GM23338 (cell line): ENCODE measurements at places on chromosomes 12 and 14. TPM values are rescaled to one million over a fixed set of nuclear protein-coding genes. Genes with fewer than 3 reads are reported as not detected.
A peak's percentile ranks its signal among the peaks of the same experiment; 100 is the strongest.

GRCh38 chr14:65639216-65639615, 226.7 kb downstream of the FUT8 start:
- DNase-seq, result no peak

GRCh38 chr14:86533834-86534233, 1003.9 kb downstream of the FLRT2 start:
- no peak for DNase-seq

- no peak for DNase-seq
Observed at GRCh38 chr14:102819176-102819628, 42.0 kb downstream of the TRAF3 start.

- no peak for DNase-seq
Observed at GRCh38 chr12:58583940-58584339, 336.4 kb downstream of the LRIG3 start.

- no peak for DNase-seq
Observed at GRCh38 chr12:82554529-82554928, 132.2 kb upstream of the TMTC2 start.

DNA sequence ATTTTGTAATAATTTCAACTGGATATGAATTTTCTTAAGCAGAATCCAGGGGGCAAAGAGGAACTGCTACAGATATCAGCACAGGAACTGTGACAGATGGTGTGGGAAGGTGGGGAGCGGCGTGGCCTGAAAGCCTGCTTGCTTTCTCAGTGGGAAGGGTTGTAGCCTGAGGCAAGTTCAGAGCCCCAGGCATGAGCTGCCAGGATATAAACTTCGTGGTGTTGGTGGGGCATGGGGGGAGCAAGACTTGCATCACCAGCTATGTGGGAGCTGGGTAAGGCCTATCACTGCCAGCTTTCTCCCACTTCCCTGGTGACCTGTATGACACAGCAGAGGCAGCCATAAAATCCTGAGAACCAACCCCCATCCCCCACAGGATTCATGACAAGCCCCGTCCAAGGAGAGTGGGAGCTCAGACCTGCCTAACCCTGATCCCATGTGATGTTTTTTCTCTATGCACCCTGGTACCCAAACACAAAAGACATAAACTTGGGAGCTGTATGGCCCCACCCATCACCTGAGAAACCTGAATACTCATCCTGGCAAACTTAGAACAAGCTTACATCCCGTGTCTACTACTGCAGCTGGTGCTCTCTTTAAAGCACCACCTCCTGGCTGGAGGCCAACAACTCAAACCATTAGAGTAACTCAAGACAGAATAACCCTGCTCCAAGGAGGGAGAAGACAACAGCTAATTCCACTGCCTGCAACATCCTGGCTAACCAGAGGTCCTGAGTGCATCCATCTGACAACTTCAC, 16.5 kb downstream of the CLEC1A start:
- no peak for DNase-seq

GRCh38 chr14:69370061-69370460, 28.0 kb downstream of the ERH start:
- peak; percentile 38 for DNase-seq

GRCh38 chr12:64713376-64713775, 45.8 kb downstream of the GNS start:
- DNase-seq, result no peak

- no peak for DNase-seq
Observed at GRCh38 chr14:93084866-93085857, 30.6 kb downstream of the ITPK1 start.

DNA sequence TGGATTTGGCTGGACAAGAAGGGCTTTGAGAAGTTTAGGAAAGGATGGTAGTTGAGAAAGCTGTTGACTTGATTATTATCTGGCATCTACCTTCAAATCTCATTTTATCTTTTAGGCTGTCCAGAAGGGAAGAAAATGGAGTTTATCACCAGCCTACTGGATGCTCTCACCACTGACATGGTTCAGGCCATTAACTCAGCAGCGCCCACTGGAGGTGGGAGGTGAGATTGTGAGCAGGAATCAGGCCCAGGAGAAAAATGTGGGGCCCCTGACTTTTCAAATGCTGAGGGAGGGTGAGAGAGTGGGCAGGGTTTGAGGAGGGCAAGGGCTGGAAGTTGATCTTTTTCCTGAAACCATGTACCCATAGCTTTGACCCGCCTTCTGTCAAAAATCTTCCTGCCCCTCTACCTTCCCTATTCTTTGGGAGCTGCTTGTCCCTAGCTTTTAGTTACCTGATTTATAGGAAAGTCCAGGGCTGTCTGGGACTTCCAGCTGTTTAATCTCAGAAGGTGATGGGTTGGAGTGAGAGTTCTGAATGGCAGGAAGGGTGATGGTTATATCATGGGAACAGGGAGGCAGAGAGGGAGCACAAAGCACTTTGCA, 134.2 kb downstream of the SMOC1 start:
- DNase-seq, result peak; percentile 86

DNA sequence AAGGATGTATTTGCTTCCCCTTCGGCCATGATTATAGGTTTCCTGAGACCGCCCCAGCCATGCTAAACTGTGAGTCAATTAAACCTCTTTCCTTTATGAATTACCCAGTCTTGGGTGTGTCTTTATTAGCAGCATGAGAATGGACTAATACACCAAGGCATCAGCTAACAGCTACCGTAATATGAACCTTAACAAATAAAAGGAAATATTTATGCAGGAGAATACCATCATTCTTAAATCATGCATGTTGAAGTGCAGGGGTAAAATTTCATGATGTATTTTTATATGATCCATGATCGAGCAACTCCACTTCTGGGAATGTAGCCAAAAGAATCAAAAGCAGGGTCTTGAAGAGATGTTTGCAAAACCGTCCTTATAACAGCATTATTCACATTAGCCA, 379.0 kb downstream of the NPAS3 start:
- no peak for DNase-seq

DNA sequence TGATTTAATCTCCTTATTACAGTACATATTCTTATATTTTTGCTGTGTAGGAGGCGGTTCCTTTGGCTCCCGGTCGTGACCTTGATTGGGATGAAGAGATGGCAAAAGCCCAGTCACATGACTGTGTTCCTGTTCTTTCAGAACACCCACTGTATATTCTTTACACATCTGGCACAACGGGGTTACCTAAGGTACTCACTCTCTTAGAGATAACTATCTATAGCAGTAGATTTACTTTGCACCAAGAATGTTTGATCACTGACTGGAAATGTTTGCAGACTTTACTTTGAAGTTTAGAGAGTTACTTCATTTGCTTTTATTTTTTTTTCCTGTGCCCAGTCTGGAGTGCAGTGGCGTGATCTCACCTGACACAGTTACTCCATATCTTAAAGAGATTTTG, 65.2 kb downstream of the ACSS3 start:
- no peak for DNase-seq

DNA sequence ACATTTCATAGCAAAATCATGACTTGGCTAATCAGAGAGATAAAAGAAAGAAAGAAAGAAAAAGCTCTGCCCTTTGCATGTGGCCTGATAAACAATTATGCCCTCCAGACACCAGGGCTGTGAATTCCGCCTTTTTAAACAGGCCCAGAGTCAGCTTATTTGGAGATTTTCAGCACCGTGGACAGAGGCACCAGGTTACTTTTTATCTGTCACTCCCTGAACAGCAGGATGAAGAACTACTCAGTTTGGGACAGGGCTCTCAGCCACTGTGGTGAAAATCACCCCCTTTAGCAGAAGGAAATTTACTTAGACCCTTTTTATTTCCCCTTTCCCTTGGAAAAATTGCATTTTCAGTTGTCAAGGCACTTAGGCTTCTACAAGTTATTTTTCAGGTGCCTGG, 359.9 kb downstream of the NRXN3 start:
- DNase-seq, result peak; percentile 78

DNA sequence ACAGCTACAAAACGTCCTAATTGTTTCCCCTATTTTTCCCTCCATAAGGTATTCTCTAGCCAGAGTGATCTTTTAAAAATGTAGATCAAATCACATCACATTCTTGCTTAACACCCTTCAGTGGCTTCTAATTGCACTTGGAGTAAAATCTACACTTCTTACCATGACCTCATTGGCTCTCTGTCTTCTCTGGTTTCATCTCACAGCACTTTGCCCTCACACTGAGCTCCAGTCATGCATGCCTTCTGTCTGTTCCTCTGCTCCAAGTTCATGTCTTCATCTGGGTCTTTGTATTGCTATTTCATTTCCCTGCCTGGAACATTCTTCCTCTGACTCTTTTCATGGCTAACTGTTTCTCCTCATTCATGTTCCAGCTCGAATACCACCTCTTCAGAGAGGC, 220.4 kb upstream of the GARIN6 start:
- no peak for DNase-seq

- no peak for DNase-seq
Observed at GRCh38 chr12:9367201-9367600, 159.0 kb upstream of the PZP start.

DNA sequence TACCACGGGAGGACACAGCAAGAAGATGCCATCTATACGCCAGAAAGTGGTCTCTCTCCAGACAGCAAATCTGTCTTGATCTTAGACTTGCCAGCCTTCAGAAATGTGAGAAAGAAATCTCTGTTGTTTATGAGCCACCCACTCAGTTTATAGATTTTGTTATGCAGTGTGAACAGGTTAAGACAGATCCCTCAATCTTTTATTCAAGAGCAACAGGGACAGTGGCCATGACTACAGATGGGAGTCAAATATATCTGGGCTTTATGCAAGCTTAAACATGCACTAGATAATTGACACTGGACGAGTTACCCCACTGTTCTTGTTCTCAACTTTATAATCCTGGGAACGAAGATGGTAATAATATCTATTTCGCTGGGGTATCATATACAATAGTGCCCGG, 288.7 kb downstream of the RPAP3 start:
- no peak for DNase-seq

DNA sequence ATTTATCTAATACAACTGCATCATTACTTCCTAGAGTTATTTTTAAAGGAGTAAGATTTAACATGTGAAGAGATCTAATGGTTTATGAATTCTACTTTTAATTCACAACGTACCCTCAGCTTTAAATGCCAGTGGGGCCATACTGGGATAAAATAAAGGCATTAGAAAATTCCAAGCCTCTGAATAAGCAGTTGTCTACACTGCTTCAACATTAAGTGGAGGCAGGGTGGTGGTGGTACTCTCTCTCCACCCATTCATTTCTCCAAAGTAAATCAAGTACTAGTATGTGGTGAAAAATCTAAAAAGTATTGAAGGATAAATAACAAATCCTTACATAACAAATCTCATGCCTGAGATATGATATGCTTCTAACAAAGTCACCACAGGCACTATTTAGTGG, 52.4 kb downstream of the FERMT2 start:
- DNase-seq, result no peak

GRCh38 chr14:90607141-90607540, 209.1 kb downstream of the TTC7B start:
- DNase-seq, result no peak

Gene SERPINA1
- total RNA-seq, result not detected in 2 replicates

Gene PTMS
- total RNA-seq, result 82.4 and 111 TPM in 2 replicates

Gene AVPR1A
- total RNA-seq, result 0.08 and 0.24 TPM in 2 replicates

Gene SERPINA5
- total RNA-seq, result 0.90 and 1.3 TPM in 2 replicates

Gene AQP6
- total RNA-seq, result not detected in 2 replicates

Gene LBHD2
- total RNA-seq, result not detected in 2 replicates

Gene NKX2-1
- not detected in 2 replicates for total RNA-seq
